ENCODE measurements at places on chromosomes 1 and 21.

GRCh38 chr1:153741986-153742385, 14.1 kb downstream of the INTS3 start:
- DNase-seq, result no peak

DNA sequence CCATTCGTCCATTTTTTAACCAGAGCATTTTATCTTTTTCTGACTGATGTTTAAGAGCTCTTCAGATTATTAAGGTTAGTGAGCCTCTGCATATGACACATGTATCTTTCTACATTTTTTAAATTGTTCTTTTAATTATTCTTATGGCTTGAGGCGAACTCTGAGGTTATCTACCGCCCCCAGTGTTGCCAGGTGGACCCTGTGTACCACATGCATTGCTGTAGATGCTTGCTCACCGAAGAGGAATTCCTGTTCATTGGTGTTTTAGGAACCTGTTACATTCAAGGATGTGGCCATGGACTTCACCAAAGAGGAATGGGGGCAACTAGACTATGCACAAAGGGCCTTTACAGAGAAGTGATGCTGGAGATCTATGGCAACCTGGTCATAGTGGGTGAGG, 31.8 kb downstream of the ZNF684 start:
- DNase-seq, result no peak

DNA sequence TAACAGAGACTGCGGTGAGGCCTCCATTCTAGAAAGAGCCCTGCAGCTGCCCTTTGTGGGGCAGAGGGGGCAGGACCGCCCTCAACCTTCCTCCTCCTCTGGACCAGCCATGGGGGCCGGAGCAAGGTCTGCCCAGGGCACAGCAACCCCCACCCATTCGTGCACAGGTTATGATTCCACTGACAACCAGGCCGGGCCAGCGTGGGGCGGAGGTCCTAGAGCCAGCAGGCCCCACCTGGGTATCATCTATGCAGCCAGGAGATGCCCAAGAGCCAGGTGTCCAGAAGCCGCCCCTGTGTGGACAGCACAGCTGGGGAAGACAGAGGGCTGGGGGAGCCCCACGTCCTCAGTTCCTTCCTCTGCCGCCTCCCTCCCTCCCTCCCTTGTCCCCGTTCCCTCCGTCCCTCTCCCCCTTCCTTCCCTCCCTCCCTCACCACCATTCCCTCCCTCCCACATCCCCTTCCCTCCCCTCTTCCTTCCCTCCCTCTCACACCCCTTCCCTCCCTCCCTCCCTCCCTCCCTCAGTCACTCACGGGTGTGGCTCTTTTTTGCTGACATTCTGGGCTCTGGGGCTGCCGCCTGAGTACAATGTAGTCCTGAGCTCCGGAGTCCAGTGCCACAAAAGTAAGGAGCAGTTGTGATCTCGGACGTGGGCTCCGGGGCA, 12.3 kb downstream of the RNF223 start:
- no peak for DNase-seq

- no peak for DNase-seq
These were observed 3.1 kb upstream of the CD2 start for GRCh38 chr1:116751146-116751545.

GRCh38 chr21:45719177-45719802, 75.8 kb downstream of the PCBP3 start:
- DNase-seq, result no peak

GRCh38 chr1:68198752-68199151, 33.6 kb downstream of the WLS start:
- DNase-seq, result peak; percentile 44

DNA sequence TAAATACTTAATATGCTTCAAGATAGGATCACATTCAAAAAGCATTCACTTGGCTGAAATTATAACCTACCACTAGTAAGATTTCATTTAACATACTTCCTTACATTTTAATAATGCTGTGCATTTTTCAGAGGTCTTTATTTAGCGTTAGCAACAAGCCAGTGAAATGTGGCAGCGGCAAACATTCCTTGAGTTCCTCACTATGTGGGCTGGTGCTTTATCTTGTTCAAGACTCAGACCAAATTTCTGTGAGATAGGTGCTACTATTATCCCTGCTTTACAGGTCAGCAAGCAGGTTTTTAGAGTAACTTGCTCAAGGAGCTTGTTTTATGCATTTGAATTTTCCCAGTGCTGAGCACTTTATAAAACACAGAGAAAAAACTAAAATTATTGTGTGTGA, 132.7 kb downstream of the PLPPR4 start:
- DNase-seq, result no peak

DNA sequence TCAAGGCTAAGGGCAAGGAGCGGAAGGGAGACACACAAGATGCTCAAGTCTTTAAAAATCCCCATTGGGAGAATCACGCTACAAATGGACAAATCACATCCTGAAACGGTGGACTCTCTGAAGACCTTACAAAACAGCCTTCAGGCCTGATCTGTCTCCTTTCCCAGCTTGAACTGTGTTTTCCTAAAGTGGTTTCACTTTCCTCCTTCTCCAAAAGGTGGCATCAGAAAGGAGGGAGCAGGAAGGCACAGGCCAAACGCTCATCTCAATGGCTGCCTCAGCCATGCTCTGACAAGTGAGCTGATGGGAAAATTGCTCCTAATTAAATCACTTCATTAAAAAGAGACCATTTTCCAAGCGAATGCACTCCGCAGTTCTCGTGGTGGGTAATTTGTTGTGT, 47.7 kb downstream of the UTP25 start:
- no peak for DNase-seq

GRCh38 chr1:31866450-31867032, 50.7 kb upstream of the SPOCD1 start:
- no peak for DNase-seq

GRCh38 chr1:9167638-9168037, 38.7 kb upstream of the GPR157 start:
- no peak for DNase-seq

- DNase-seq, result no peak
These were observed 18.6 kb downstream of the OVAAL start for GRCh38 chr1:180577361-180577760.

DNA sequence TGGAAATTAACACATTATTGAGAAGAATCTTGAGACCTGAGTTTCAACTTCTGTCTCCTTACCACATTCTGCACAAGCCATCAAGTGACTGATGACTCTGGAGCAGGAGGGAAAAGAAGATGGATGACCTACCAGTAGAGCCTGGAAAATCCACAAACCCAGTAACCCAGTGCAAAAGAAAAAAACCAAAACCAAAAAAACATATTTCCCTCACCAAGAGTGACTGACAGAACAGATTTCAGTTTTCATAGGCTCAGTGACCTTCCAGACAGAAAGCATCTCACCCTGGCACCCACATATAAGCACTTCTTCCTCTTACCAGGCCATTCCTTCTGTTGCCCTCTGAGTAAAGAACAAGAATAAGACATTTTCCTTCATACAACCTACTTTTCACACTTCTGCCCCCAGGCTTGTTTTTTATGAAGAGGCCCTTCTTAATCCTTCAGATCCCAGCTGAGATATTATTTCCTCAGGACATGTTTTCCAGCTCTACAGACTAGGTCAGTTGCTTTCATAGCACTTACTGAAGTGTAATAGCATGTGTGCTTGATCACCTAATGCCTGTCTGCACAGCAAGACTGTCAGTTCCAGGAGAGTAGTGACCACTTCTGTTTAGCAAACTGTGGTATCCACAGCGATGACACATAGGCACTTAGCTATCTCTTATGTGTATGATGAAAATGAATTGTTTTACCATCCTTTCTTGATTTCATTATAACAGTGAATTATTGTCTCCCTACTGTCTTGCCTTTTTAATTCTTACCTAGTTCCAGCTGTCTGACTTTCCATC, 4.0 kb downstream of the TSACC start:
- no peak for DNase-seq

DNA sequence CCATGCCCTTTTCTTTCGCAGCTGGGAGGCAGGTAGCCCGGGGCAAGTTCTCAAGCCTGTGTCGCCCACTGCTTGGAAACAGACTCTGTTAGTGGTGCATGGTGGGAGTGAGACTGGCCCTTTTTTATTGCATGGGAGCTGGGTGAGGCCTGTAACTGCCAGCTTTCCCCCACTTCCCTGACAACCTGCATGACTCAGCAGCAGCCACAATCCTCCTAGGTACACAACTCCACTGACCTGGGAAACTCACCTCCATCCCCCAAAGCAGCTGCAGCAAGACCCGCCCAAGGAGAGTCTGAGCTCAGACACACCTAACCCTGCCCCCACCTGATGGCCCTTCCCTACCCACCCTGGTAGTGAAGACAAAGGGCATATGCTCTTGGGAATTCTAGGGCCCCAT, 25.8 kb downstream of the PIGP start:
- DNase-seq, result no peak

All from RWPE1 (cell line).